ENCODE measurements at places on chromosomes 7 and 10. TPM values are rescaled to one million over a fixed set of nuclear protein-coding genes. Genes with fewer than 3 reads are reported as not detected.

The VAX1 gene
- not detected for polyA plus RNA-seq

The NANOS1 gene
- 0.15 TPM for polyA plus RNA-seq

The MYPN gene
- 9.2 TPM for polyA plus RNA-seq

The CDK1 gene
- 38.4 TPM for polyA plus RNA-seq
